Fibroblast of lung (primary cell): ENCODE measurements at places on chromosomes 1 and 21. TPM values are rescaled to one million over a fixed set of nuclear protein-coding genes. Genes with fewer than 3 reads are reported as not detected.

DNA sequence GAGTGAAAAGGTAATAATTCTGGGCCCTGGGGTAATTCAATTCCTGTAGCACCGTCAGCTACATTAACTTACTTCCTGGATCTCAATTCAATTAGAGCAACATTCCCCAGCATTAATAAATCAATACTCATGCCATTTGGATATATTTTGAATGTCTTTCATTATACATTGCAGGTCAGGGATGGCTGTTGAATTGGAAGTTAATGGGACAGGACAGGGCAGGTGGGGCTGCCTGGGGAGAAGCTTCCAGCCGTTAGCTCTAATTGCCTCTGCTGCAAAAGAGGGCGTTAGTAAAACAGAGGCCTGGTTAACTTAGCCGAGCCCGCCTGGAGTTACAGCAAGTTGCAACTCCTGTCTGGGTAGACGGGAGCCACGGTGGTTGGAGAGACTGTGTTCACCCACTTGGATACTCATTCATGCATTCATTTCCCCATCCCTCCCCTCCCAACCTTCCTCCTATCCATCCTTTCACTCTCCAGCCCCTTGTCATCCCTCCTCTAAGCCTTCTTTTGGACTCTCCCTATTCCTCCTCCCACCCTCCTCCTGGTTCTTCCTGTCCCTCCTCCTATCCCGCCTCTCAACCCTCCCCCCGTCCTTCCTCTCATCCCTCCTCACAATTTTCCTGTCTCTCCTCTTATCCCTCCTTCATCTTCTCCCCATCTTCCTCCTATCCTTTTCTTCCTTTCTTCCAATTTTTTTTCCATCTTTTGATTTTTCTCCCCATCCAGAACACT lies 137.6 kb upstream of the RUNX3 start:
- no peak for DNase-seq

- no peak for DNase-seq
These were observed 28.3 kb upstream of the GORAB start for GRCh38 chr1:170503665-170504064.

- DNase-seq, result no peak
These were observed 22.8 kb downstream of the NADK start for GRCh38 chr1:1755426-1755825.

FALEC gene
- 0.83 and 1.0 TPM in 2 replicates for total RNA-seq

DNA sequence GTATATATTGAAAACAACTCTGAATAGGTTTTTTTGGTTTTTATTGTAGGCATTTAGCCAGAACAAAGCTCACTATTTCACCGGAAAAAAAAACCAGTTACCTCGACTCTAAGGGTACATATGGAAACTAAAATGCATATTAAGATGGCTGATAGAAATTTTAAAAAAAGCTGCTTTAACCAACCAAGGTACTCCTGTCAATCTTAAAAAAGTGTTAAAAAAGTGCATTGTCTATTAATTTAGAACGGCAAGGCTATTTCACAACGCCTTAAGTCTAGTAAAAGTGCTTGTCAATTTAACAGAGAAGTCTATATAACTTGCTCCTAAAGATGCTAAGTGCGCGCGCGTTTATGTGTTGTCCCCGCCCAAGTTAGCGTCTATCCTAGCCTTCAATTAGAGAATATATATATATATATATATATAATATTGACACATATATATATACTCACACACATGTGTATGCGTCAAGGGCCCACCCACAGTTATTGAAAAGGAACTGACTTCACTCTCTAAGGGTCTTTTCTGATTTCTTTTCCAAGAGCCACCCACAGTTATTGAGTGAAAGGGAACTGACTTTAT lies 934 bp downstream of the ASPM start:
- DNase-seq, result no peak

DNA sequence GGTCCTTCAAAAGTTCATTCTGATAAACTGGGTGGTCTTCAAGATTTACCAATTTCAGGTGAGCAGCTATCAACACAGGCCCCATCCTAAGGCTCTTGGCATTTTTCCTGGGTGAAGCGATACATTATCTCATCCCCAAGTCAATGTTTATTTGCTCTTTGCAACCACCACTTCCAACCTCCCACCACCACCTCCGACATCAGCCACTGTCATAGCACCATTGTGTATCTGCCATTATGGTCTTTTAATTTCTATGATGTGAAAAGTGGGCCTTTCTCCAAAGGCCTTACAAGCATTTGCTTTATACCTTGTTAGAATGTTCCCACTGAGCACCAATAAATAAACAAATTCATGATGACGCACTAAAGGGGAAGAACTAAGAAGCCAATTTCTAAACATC lies 47.2 kb downstream of the TBX15 start:
- no peak for DNase-seq

GRCh38 chr1:170483051-170483450 lies 48.9 kb upstream of the GORAB start:
- DNase-seq, result no peak

GRCh38 chr1:218299416-218299815 lies 14.3 kb downstream of the RRP15 start:
- peak; percentile 65 for DNase-seq

- DNase-seq, result peak; percentile 53
These were observed 22.9 kb upstream of the MTF2 start for GRCh38 chr1:93056214-93056613.

DNA sequence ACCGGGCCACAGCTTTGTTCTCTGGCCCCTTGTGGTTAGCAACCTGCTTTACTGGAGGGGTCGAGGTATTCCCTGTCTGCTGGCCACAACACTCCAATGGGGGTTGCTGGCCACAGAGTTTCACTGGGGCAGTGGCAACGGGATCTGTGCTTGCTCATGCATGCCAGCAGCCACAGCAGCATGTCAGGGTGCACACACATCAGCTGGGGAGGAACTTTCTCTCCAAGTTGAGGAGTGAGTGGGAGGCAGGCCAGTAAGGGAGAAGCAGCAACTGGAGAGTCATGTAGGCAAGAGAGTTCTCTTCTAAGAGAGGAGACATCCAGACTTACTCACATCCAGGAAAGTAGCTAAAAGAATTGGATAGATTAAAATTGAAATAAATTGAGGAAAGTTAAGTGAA lies 38.0 kb downstream of the SAMD13 start:
- peak; percentile 69 for DNase-seq

XCL2 gene
- not detected in 2 replicates for total RNA-seq

DNA sequence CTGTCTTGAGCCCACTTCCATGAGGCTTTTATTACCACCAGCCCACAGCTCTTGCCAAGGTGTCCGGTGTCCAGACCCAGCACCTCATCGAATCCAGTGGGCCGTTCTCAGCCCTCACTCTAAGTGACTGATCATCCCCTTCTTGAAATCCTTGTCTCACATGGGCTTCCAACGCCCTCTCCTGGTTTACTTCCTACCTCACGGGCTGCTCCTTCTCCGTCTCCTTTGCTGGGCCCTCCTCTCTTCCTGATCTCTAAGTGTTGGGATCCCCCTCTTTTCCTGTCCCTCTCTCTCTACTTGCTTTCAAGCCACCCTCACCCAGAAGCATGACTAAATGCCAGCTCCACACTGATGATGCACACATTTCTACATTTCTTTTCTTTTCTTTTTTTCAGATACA lies 9.0 kb upstream of the RHBG start:
- DNase-seq, result peak; percentile 26

GRCh38 chr1:98849969-98850636 lies 154.6 kb downstream of the PLPPR5 start:
- no peak for DNase-seq

GPR52 gene
- 0.26 and 0.66 TPM in 2 replicates for total RNA-seq

C1orf185 gene
- not detected in 2 replicates for total RNA-seq

ALDH4A1 gene
- 6.9 and 11.9 TPM in 2 replicates for total RNA-seq
